ENCODE measurements at places on chromosomes 5 and 9. TPM values are rescaled to one million over a fixed set of nuclear protein-coding genes. Genes with fewer than 3 reads are reported as not detected.

DNA sequence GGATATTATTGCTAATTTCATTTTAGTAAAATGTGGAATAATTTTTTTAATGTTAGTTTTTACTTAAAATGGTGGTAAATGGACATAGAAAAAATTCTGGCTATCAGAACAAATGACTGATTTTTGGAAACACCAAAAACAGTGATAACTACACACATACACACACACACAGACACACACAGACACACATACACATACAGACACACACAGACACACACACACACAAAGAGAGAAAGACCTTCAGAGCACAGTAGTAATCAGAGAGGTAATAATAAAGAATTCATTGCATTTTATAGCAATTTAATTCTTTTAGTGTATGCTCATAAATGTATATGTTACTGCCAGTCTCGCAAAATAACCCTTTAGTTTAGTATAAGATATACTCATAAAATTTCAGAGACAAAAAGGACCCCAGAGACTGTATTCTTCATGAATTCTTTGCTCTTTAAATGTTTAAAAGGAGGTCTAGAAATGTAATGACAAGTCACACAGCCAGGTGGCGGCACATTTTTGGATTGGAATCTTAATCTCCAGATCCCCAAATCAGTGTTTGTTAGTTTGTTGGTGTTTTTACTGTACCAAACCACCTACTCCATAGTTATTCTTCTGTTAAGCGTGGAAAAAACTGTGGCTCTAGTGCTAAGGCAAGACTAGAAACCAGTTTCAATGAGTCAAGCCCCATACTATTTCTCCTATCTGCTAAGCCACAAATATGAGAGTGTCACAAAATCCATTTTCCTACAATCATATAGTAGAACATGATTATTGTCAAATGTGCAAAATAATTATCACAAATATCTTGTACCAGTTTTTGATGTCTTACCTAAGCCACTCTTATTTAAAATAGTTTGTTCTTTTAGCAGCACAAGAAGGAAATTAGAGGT lies 109.9 kb downstream of the EDIL3 start:
- no peak for DNase-seq

GRCh38 chr5:6358434-6358820 lies 19.9 kb downstream of the MED10 start:
- DNase-seq, result no peak

GRCh38 chr9:34958411-34958982 lies 412 bp downstream of the PHF24 start:
- no peak for DNase-seq

DNA sequence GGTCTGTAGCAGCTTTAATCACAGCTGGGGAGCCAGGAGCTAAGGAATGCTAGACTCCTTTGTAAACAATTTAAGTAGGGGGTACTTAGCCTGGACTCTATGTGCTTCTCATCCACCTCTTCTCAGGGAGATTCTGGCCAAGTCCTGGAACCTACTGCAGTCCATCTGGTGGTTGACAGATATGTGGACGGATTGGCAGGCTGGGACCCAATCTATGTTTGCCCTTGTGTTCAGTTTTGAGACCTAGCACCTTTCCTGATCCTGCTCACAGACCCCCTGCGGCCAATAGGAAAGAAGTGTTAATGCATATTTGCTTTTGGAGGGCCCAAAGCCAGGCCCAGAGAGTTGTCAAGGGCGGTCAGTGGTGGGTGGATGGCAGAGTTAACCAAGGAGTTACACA lies 6.4 kb downstream of the SLC22A5 start:
- DNase-seq, result no peak

ELOVL7 gene
- 77.3 TPM for polyA plus RNA-seq

NXNL2 gene
- 0.57 TPM for polyA plus RNA-seq

SLIT3 gene
- 18.3 TPM for polyA plus RNA-seq

C9orf72 gene
- 32.1 TPM for polyA plus RNA-seq

LCP2 gene
- 15.6 TPM for polyA plus RNA-seq
